Substantia nigra (tissue), 51 donors: ENCODE measurements at places on chromosomes 12 and 14.

GRCh38 chr14:26448181-26448855 lies 149.5 kb downstream of the NOVA1 start:
- no peak for DNase-seq

GRCh38 chr12:64720884-64721283 lies 38.3 kb downstream of the GNS start:
- no peak for DNase-seq

GRCh38 chr12:118029166-118029565 lies 12.7 kb downstream of the RFC5 start:
- no peak for DNase-seq

DNA sequence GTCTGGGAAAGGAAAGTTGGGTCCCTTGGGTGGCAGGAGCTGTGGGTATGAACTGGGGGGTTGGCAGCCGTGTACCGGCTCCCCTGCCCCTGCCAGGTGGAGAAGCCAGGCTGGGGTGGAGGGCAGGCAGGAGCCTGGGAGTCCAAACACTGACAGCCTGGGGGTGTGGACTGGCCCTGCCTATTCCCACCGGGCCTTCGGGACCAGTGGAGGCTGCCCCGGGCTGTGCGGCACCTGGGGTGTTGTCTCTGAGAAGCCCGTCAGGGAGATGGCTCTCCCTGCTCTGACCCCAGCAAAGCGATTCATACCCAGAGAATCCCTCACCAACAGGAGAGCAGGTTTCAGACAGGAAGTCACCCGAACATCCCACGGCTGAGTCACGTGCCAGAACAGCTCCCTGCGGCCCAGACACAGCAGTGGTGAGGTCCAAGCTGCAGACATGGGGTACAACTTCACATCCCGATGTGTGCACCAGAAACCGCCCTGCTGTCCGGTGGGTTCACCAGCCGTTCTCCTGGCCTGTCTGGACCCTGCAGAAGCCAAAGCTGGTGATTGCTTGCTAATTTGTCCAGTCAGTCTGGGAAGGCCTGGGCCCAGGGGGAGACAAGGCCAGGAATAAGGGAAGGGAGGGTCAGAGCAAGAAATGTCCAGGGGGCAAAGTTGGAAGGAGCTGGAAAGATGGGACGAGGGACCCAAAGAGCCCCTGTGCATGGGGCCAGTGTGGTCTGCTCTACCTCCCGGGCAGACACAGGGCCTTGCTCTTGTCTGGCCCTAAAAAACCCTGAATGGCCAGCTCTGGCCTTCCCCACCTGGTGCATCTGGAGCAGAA lies 2.1 kb upstream of the GPR132 start:
- DNase-seq = no peak

DNA sequence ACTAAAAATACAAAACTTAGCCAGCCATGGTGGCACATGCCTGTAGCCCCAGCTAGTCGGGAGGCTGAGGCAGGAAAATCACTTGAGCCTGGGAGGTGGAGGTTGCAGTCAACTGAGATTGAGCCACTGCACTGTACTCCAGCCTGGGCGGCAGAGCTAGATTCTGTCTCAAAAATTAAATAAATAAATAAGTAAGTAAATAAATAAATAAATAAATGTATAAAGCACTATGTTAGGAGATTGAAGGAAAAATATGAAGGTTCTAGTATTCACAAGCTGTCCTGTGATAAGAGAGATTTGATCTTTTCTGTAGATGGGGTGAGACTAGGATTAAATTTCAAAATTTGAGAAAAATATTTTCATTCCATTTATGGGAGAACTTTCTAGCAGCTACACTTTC lies 5.7 kb downstream of the DNAJC22 start:
- DNase-seq = no peak

GRCh38 chr14:56487090-56487667 lies 92.4 kb upstream of the TMEM260 start:
- DNase-seq = no peak

GRCh38 chr14:105499256-105500035 lies 8.4 kb downstream of the TEDC1 start:
- DNase-seq = peak; percentile 87

GRCh38 chr14:50823051-50823761 lies 7.8 kb downstream of the NIN start:
- DNase-seq = no peak

DNA sequence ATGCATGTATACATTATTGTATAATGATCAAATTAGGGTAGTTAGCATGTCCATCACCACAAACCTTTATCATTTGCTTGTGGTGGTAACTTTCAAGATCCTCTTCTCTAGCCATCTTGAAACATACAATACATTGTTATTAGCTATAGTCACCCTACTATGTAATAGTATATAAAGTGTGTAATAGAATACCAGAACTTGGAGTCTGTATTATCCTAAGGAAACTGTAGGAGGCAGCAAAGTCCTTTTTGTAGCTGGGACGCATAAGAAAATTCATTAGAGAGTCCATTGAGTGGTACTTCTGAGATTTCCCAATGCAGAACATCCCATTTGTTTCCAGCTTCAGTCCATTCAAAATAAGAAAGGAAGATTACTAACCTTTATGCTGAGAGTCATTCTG lies 325.9 kb upstream of the LRFN5 start:
- DNase-seq = no peak

DNA sequence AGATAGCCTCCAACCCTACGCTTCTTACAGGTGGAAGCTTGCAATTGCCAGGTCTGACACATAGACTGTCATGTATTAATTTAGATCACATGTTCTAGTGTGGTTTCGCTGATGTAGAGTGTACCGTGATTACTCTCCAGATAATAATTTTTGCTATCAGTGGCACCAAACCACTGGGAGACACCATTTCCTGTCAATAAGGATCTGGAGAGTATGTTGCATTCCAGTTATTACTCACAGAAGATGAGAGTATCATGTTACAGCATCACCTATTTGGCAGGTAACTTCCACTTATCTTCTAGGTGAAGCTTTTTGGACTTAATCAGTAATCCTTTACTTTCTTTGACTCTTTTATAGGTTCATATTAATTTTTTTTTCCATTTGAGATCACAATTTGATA lies 147.2 kb downstream of the HELB start:
- no peak for DNase-seq

DNA sequence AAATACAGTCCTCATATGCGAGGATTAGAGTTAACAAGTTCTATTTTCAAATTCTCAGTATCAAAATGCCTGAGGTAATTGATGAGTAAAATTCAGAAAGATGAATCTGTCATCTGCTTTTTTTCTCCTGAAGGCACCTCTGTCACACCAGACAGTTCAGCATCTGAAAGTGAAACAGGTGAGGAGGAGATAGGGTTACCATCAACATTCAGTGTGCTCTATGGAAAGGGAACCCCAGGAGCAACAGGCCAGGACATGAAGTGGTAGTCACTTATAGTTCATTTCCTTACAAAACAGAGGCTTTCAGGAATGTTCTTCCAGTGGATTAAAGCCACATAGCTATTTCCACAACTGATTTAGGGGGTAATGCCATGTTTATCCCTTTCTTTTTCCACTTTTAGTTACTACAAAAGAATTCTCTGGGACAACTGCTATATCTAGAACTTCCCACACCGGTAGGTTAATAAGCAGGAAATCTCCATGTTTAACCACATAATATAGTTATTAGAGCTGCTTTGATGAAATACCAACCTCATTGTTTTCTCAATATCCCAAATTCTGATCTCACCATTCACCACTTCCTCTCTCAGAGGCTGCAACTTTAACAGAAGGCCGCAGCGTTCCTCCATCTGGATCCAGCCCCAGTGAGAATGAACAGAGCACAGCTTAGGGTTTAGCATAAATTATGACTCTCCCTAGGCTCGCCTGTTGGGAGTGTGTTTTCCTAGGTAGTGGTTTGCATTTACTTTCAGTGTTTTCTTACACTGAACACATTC lies 177.0 kb upstream of the CNTN1 start:
- DNase-seq = no peak

GRCh38 chr12:53227836-53228235 lies 4.2 kb downstream of the RARG start:
- no peak for DNase-seq

DNA sequence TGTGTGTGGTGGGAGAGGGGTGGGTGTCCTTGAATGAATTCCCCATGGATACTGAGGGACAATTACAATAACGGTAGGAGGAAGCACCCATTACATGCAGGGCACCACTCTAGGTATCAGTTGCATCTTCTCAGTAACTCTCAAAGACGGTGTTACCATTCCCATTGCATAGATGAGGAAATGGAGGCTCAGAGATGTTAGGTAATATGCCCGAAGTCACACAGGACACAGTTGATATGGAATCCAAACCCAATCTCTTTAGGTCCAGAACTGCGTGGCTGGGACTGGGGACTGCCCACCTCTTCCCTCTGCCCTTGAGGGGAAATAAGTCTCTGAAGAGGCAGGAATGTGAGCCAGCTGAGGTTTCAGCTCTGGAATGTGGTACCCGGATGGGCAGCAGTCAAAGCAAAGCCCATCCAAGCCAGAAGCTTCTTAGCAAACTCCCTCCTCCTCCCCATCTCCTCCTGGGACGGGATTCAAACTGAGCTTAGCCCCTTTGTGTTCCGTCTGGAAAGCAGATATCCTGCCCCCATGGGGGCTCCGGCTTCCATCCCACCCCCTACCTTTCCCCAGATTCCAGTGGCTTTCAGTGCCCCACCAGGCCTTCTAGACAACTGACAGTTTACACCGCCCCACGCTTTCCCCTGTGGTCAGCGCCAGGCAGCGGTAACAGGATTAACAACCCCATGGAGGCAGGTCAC lies 187.5 kb downstream of the RBM19 start:
- DNase-seq = no peak

- no peak for DNase-seq
Measured at GRCh38 chr12:57541001-57541400, 6.0 kb downstream of the DCTN2 start.

- DNase-seq = no peak
Measured at GRCh38 chr14:88271205-88271604, 51.9 kb downstream of the KCNK10 start.

- no peak for DNase-seq
Measured at GRCh38 chr14:33700052-33700451, 250.8 kb downstream of the EGLN3 start.

DNA sequence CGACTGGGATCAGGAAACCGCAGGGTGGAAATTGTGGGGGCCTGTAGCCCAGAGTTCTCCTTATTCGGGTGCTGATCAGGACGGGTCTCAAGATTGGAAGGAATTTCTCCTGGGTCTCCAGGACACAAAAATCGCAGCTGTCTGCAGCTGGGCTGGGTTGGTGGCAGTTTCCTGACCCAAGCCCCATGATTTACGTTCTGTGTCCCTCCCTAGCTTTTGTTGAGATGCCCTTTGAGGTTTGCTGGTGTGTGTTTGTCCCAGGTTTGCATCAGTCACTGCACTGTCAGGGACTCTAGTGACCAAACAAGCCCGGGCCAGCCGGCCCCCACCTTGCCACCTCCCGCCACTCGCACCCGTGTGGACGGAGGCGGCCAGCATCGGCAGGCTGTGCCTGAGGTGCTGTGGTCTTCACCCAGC lies 89.5 kb downstream of the FBXL14 start:
- DNase-seq = no peak

DNA sequence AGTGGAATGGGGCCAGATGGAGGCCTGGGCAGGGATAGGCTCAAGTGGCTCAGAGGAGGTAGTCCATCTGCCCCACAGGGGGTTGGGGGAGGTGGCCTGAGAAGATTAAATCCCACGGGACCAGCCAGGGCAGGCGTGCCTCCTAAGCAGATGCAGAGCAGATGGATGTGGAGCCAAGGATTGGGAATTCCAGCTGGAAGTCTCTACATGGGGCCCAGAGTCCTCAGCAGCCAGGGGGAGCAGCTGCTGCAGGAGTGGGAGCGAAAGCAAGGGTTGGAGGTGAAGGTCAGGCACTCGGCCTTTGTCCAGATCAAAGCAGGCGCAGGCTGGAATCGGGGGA lies 42.4 kb upstream of the VRK1 start:
- no peak for DNase-seq

DNA sequence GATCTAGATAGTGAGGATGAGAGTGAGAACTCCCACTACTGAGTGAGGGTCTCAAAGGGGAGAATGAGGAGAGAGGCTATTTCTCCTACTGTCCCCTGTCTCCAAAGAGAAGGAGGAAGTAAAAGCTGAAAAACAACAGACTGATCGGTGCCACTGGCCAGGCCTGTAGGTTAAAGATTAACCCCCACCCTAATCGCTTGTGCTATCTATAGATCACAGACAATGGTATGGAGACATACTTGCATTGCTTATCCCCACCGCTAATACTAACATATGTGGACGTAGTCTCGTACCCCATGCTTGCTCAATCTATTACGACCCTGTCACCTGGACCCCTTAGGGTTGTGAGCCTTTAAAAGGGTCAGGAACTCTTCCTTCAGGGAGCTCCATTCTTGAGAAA lies 777.9 kb upstream of the TMEM132C start:
- no peak for DNase-seq

DNA sequence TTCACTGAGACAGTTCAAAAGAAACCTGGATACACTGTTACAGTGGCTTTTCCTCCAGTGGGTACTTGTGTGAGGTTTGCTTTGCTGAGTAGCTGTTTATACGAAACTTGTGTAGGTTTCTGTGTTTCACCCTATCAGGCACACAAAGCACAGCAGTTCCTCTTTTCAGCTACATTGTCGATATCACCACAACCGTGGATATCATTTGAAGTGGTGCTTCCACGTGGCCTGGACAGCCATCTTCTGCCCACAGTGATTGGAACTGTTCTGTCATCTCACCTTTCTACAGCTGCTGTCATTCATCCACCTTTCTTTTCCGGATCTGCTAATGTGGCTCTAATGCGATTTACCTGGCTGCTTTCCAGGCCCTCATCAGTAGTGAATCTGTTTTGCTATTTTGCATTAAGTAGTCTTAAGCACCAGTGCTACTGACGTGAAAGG lies 368.8 kb downstream of the SYT1 start:
- no peak for DNase-seq

DNA sequence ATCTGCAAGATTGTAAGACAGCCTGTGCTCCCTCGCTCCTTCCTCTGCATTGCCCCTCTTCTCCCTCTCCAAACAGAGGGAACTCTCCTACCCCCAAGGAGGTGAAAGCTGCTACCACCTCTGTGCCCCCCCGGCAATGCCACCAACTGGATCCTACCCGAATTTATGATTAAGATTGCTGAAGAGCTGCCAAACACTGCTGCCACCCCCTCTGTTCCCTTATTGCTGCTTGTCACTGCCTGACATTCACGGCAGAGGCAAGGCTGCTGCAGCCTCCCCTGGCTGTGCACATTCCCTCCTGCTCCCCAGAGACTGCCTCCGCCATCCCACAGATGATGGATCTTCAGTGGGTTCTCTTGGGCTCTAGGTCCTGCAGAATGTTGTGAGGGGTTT lies 37.4 kb downstream of the DAD1 start:
- no peak for DNase-seq

GRCh38 chr12:8692573-8692972 lies 5.2 kb upstream of the RIMKLB start:
- peak; percentile 51 for DNase-seq

GRCh38 chr12:29438752-29439408 lies 57.9 kb upstream of the ERGIC2 start:
- DNase-seq = no peak

- DNase-seq = no peak
Measured at GRCh38 chr12:97685360-97685759, 222.8 kb downstream of the RMST start.

GRCh38 chr12:69949311-69950002 lies 124.4 kb downstream of the MYRFL start:
- no peak for DNase-seq
